ENCODE measurements at places on chromosomes 13 and 19. TPM values are rescaled to one million over a fixed set of nuclear protein-coding genes. Genes with fewer than 3 reads are reported as not detected.
A peak's percentile ranks its signal among the peaks of the same experiment; 100 is the strongest.

CERS4 gene
- 2.8 TPM for polyA plus RNA-seq

ASPDH gene
- not detected for polyA plus RNA-seq

ZNF155 gene
- 1.5 TPM for polyA plus RNA-seq

AMH gene
- 0.38 TPM for polyA plus RNA-seq

AKAP8L gene
- polyA plus RNA-seq: 46.7 TPM

SPATA13 gene
- polyA plus RNA-seq: 2.5 TPM

EVI5L gene
- polyA plus RNA-seq: 10.0 TPM

CGB8 gene
- not detected for polyA plus RNA-seq

FOSB gene
- polyA plus RNA-seq: 0.41 TPM

- peak; percentile 37 for DNase-seq
Observed at GRCh38 chr13:26051657-26052311, at the start of gene SHISA2. Gene SHISA2 (minus strand): TSS chr13:26052016. CDS start chr13:26050975, 1,041 bp downstream.

- no peak for DNase-seq
Observed at GRCh38 chr13:63117710-63118109, 1702.1 kb upstream of the PCDH20 start.

DNA sequence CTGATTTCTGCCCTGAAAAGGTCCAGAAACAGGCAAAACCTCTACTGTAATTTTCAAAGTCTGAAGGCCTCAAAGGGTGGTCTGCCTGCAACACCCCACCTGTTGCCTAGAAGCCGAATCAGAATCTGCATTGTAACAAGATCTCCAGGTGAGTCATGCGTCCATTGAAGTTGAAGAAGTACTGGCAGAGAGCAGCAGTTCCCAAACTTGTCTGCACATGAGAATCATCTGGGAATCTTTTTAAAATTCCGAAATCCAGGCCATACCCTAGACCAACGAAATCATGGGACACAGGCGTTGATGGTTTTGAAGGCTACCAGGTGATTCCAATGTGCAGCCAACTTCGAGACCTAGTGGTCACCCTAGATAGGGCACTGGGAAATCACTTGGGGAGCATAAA is 16.0 kb upstream of the CLN5 start:
- no peak for DNase-seq

- no peak for DNase-seq
Observed at GRCh38 chr13:31996601-31997000, 35.0 kb upstream of the FRY start.

DNA sequence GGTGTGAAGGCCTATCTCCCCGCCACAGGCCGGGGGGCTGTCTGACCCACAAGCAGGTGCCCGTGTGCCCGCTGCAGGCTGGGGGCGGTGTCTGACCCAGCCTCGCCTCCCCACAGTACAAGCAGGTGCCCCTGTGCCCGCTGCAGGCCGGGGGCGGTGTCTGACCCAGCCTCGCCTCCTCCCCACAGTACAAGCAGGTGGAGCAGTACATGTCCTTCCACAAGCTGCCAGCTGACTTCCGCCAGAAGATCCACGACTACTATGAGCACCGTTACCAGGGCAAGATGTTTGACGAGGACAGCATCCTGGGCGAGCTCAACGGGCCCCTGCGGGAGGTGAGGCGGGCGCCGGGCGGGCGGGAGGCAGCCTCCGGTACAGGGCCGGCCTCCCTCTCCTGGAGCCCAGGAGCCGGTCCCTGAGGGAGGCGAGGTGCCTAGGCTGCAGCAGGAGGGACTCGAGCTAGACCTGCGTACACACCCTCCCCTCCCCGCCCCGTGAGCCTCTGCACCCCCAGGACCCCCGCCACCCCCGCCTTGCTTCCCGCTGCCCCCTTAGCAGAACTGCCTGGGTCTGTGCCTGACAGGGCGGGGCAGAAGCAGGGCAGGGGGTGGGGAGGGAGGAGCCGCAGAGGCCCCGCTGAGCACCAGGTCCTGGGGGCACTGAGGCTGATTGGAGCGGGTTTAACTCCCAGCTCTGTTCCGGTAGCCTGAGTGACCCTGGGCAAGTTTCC is 20.6 kb downstream of the HCN2 start:
- DNase-seq: no peak

- no peak for DNase-seq
Observed at GRCh38 chr13:68099631-68100030, 869.5 kb upstream of the PCDH9 start.

DNA sequence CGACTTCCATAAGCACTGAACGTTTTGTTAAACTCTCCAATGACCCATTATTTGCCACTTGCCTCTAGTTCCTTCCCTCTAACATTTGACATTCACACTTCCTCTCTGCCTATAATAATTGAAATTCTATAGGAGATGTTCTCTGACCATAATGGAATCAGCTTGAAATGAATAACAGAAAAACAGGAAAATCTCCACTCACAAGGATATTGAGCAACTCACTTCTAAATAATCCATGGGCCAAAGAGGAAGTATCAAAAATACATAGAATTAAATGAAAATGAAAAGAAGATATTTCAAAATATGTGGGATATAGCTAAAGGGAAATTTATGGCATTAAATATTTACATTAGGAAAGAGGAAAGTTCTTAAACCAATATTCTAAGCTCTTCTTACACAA is 3.4 kb upstream of the FCGBP start:
- no peak for DNase-seq

GRCh38 chr19:18587962-18588610 is 512 bp upstream of the REX1BD start:
- no peak for DNase-seq

- DNase-seq: no peak
Observed at GRCh38 chr13:72431981-72432682, 295.3 kb downstream of the MZT1 start.

DNA sequence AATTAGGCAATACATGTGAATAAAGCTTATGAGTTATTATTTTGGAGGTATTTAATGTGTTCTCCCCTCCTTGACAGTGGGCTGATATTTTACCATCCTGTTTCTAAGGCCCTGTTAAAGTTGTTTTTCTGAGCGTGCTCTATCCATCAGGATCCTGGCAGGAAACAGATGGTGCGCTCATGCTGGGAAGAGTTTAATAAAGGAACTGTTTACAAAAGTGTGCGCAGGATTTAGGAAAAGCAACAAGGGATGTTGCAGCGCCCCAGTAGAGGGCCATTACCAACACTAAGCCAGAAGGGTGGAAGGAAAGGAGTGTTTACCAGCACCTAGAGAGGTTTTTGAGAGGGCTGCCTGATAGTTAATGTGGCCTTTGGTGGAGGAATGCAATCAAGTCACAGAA is 374.5 kb downstream of the KCNRG start:
- DNase-seq: no peak

GRCh38 chr13:29270271-29270985 is 325.1 kb downstream of the SLC7A1 start:
- DNase-seq: no peak

DNA sequence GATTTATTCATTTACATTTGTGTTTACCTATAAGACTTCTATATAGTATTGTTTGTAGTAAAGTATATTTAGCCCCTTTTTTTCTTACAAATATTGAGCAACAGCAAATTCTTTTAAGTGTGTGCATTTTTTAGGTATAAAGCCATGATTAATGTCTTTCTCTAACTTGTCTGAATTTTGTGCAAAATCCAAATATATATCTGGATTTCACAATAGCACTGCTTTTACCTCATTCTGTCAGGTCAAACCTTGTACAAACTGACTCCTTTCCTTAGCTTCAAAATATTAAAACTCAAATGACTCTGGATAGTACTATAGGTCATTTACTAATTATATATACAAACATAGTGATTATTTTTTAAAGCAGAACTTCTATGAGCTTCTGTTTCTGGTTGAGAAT is 563.0 kb upstream of the SPRY2 start:
- no peak for DNase-seq

DNA sequence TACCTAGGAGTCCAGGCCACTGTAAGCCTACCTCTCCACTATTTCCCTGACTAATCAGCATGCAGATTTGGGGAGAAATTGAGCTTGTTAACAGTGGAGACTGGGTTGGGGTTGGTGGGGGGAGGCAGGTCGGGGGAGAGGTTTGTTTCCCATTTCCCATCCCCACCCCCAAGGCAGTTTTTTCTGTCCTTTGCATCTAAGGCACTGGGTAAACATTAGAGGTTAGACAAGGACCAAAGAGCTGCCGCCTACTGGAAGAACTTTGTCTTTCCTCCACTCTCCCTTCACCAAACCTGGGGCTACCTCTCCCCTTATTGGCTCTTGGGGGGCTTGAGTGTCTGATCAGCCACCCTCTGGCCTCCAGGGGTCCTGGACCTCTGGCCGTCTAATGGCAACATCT is 953 bp downstream of the KCNN4 start:
- no peak for DNase-seq

- DNase-seq: no peak
Observed at GRCh38 chr19:57357406-57357805, 5.9 kb upstream of the TRAPPC2B start.

- DNase-seq: no peak
Observed at GRCh38 chr13:32417995-32418394, 9.9 kb downstream of the N4BP2L1 start.

DNA sequence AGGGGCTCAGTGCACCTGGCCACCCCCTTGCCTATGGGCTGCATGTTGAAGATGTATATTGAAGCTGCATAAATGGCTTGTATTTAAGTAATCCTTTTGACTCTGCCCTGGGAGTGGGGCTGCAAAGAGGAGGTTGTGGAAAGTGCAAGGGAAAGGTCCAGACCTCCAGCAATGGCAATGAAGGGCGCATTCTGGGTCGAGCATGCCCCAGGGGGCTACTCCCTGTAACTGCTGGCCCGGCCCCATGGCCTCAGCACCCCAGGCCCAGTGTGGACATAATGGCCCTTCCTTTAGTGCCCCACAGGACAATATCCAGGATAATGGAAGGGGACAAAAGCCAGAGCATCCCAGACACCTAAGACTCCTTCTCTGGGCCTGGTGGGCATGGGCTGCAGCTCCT is 43.1 kb upstream of the CHST8 start:
- DNase-seq: no peak

- peak; percentile 52 for DNase-seq
Observed at GRCh38 chr13:29511980-29512379, 83.5 kb downstream of the SLC7A1 start.

DNA sequence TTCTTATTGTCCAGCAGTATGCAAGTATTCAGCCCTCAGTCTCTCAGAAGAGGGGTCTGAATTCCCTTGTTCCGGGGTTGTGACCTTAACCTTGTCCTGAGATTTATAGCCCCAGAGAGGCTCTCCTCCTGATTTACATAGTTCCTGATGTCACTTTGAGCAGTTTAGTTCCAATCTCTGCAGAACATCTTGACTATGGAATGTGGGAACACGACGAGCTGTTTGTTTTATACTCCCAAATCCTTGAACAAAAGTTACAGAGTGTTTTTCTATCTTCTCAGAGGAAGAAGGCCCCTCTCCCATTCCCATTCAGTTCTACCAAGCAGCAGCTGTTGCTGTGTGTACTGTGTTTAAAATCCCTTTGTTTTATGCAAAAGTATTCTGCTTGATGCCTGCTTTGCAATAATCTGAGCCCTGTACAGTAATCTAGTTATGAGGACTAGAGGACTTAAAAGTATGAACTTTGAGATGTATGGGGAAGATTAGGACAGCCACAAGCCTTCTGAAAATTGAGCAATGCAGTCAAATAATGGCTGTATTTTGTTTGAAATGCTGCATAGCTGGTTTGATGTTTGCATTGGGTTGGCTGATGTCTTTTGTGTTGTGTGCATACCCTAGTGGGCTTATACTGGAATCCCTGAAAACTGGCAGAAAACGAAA is 74.7 kb downstream of the KL start:
- no peak for DNase-seq

DNA sequence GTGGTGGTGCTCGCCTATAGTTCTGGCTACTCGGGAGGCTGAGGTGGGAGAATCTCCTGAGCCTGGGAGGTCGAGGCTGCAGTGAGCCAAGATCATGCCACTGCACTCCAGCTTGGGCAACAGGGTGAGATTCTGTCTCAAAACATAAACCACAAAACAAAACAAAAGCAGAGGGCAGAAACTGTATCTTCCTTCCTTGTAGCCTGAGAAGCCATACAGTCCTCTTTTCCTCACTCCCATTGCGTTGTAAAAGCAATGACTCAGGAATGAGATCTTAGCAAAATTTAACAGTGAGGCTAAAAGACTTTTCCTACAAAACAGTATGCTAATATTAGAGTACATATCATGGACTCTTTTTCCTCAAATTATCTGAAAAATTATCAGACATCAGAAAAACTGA is 130.9 kb downstream of the SHISA2 start:
- no peak for DNase-seq

DNA sequence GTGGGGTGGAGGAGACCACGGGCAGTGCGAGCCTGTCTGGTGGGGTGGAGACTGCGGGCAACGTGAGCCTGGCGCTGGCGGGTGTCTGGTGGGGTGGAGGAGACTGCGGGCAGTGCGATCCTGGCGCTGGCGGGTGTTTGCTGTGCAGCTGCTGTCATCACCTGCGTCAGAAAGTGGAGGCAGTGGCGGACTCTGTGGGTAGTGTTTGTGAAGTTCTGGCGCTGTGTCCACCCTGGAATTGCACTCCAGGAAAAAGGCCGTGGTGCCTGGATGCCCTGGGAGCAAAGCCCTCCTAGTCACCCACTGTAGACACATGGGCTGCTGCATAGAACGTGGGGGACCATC is 6.2 kb downstream of the TEX29 start:
- no peak for DNase-seq

Data from psoas muscle (tissue), 8 donors.